ENCODE measurements at places on chromosomes 6 and 20. TPM values are rescaled to one million over a fixed set of nuclear protein-coding genes. Genes with fewer than 3 reads are reported as not detected.

DNA sequence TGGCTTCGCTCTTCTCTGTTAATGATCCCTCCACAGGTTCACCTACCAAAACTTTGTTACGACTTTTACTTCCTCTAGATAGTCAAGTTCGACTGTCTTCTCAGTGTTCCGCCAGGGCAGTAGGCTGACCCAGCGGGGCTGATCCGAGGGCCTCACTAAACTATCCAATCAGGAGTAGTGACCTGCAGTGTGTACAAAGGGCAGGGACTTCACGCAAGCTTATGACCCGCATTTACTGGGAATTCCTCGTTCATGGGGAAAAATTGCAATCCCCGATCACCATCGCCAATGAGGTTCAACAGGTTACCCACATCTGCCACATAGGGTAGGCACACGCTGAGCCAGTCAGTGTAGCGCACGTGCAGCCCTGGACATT, 771.4 kb upstream of the DEFB115 start:
- no peak overlapping the region for H3K27ac ChIP-seq
- no peak overlapping the region for H3K4me3 ChIP-seq
- H3K27me3 ChIP-seq, result no peaks in the 10 kb centered on the region

DPPA5 gene
- total RNA-seq, result not detected

DNA sequence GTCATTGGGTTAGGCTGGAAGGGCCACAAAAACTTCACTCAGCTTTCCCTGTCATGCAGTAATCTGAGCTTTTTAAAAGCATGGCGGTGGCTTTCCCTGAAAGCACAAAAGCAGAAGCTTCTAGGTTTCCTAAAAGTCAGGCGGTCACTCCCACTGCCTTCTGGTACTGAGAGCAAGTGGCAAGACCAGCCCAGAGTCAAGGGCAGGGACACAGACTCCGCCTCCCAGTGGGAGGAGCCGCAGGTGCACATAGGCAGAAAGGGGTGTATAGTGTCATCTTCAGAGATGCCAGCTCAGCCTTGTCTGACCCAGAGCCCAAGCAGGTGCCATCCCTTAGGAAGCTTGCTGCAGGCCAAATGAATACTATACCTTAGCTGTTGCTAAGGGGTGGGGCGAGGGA, 18.0 kb upstream of the PACSIN1 start:
- no peak overlapping the region for H3K27ac ChIP-seq
- no peaks in the 10 kb centered on the region for H3K36me3 ChIP-seq
- no peaks in the 10 kb centered on the region for H3K4me1 ChIP-seq
- H3K27me3 ChIP-seq, result no peaks in the 10 kb centered on the region
- H3K4me3 ChIP-seq, result no peak overlapping the region

DNA sequence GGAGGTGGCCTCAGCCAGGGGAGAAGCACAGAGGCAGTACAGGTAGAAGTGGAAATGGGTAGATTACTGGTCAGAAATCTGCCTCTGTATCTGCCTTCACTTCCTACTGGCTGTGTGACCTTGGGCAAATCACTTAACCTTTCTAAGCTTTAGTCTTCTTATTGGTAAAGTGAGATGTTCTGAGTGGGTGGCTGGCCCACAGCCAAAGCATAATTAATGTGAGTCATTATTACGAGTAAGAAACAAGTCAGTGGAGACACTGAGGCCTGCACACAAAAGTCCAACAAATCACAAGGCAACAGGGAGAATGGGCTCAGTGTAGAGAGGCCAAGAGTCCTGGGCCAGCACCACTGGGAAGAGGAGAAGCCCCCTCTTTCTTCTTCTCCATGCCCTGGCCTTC, 39.1 kb downstream of the NRN1 start:
- H3K27ac ChIP-seq, result no peak overlapping the region
- no peaks in the 10 kb centered on the region for H3K4me1 ChIP-seq
- DNase-seq, result no peak
- H3K36me3 ChIP-seq, result no peaks in the 10 kb centered on the region
- no peak overlapping the region for H3K4me3 ChIP-seq

GRCh38 chr6:90338409-90338808, 41.8 kb upstream of the BACH2 start:
- DNase-seq, result no peak
- H3K4me1 ChIP-seq, result no peaks in the 10 kb centered on the region
- H3K36me3 ChIP-seq, result no peaks in the 10 kb centered on the region
- no peak overlapping the region for H3K4me3 ChIP-seq
- no peaks in the 10 kb centered on the region for H3K27me3 ChIP-seq
- no peak overlapping the region for H3K27ac ChIP-seq

DNA sequence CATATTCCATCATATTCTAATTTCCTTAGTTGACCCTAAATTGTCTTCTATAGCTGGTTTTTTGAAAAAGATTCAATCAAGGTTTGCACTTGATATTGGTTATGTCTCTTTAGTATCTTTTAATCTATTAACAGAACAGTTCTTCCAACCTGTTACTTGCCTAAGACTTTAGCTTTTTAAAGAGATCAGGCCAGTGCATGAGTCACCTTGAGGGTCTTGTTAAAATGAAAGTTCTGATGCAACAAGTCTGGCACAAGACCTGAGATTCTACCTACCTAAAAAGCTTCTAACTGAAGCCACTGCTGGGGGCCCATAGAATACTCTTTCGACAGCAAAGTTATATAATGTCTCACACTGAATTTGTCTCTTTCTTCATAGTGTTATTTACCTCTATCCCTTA, 3.2 kb downstream of the USP45 start:
- H3K4me1 ChIP-seq, result peaks cover 15% of the 10 kb centered on the region
- peaks cover 7% of the 10 kb centered on the region for H3K36me3 ChIP-seq
- H3K4me3 ChIP-seq, result no peak overlapping the region
- H3K27me3 ChIP-seq, result no peaks in the 10 kb centered on the region
- DNase-seq, result no peak

- H3K36me3 ChIP-seq, result no peaks in the 10 kb centered on the region
- H3K27ac ChIP-seq, result no peak overlapping the region
- no peak overlapping the region for H3K4me3 ChIP-seq
- DNase-seq, result peak; percentile 64
- H3K4me1 ChIP-seq, result peaks cover 37% of the 10 kb centered on the region
Observed at GRCh38 chr20:45998761-45999160, 9.9 kb upstream of the MMP9 start.

HLA-DRB1 gene
- total RNA-seq, result 559 TPM

OPRL1 gene
- total RNA-seq, result 7.3 TPM

DNA sequence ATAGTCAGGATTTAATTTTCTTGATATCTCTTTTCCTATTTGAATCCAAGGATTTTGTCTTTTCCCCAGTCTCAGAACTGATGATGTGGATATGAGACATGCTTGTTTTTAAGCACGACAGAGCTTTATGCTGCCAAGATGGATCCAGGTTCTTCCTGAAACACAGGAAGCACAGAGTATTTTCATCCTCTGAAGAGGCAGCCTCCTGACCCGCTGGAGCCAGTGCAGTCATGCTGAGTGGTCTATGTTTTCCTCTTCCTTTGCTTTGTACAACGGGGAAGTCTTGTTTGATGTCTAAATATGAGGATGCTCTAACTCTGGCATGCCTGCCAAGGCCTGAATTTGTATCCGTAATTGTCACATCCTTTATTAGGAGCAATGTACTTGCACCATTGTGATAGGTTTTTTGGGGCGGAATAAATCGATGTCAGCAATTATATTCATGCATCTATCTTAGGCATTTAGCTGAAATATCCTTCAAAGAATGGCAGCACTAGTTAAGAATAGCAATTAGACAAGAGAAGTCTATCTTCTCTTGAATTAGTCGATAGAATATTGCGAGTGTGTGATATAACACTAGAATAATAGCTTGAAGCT, 407.1 kb upstream of the JAG1 start:
- no peaks in the 10 kb centered on the region for H3K27me3 ChIP-seq
- H3K4me3 ChIP-seq, result no peak overlapping the region
- H3K27ac ChIP-seq, result no peak overlapping the region
- DNase-seq, result no peak
- H3K36me3 ChIP-seq, result no peaks in the 10 kb centered on the region
- no peaks in the 10 kb centered on the region for H3K4me1 ChIP-seq

MEA1 gene
- 35.7 TPM for total RNA-seq

- no peak overlapping the region for H3K27ac ChIP-seq
- no peaks in the 10 kb centered on the region for H3K36me3 ChIP-seq
- no peaks in the 10 kb centered on the region for H3K4me1 ChIP-seq
- no peaks in the 10 kb centered on the region for H3K27me3 ChIP-seq
- no peak for DNase-seq
Observed at GRCh38 chr6:43748765-43749164, 21.2 kb upstream of the VEGFA start.

DNA sequence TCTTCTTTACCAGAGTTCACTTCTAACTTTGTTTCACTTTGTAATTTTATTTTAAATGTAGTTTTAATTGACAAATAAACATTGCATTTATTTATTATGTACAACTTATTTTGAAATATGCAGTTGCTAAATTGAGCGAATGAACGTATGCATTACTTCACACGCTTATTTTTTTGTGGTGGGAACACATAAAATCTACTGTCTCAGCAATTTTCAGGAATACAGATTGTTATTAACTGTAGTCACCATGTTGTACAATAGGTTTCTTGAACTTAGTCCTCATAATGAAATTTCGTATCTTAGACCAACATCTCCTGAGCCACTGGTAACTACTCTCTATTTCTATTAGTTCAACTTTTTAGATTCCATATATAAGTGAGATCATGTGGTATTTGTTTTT, 46.9 kb downstream of the NKAIN2 start:
- H3K36me3 ChIP-seq, result no peaks in the 10 kb centered on the region
- H3K4me1 ChIP-seq, result no peaks in the 10 kb centered on the region
- H3K27me3 ChIP-seq, result no peaks in the 10 kb centered on the region
- H3K27ac ChIP-seq, result no peak overlapping the region

DNA sequence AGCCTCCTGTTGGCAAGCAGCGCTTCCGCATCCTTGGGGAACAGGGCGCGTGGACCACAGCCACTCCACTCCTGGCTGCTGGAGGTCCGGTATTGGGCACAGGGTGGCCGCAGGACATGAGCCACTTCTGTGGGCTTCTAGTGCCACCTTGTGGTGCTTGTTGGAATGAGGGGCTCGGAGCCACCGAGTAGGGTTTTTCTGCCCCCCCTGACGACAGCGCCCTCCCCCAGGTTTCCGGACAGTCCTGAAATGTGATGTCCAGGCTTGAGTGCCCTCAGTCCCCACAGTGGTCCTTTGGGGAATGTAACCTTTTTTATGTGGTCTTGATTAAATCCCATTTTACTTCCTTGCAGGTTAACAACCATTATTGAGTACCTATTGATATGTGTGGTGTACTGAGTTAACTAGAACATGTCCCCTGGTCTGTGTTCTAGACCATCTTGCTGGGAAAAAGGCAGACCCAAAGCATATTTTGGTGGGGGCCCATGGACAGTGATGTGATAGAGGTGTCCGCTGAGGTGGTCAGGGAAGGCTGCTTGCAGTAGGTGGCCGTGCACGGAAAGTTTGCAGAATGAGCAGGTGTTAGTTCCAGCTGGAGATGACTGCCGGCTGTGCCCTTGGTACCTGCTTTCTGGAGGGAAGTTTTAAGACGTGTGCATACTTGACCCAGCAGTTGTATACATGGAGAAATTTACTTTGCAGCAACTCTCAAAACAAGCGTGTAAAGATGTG, 70.0 kb downstream of the PTPN1 start:
- H3K27ac ChIP-seq, result no peak overlapping the region
- peaks cover 20% of the 10 kb centered on the region for H3K4me1 ChIP-seq
- H3K27me3 ChIP-seq, result no peaks in the 10 kb centered on the region
- peak; percentile 73 for DNase-seq

GRCh38 chr20:598133-598850, 11.8 kb downstream of the TCF15 start:
- H3K4me1 ChIP-seq, result no peaks in the 10 kb centered on the region
- no peak overlapping the region for H3K27ac ChIP-seq
- no peak for DNase-seq
- no peaks in the 10 kb centered on the region for H3K36me3 ChIP-seq
- no peak overlapping the region for H3K4me3 ChIP-seq
- no peaks in the 10 kb centered on the region for H3K27me3 ChIP-seq

DNA sequence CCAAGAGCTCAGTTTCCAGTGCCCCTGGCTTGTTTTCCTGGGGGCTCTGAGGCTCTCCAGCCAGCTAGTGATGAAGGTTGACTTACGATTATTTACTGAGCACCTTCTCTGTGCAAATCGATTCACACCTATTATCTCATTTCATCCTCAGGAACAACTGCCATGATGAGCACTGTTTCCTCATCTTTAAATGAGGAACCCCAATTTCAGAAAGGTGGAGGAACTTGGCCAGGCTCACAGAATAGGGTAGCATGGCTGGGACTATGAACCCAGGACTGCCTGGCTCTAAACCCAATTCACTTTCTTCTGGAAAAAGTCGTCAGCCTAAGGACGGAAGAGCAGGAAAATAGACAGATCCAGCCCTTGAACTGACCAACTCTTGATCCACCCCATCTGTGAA, 3.5 kb upstream of the BPI start:
- H3K27me3 ChIP-seq, result peaks cover 17% of the 10 kb centered on the region
- no peak for DNase-seq
- no peak overlapping the region for H3K27ac ChIP-seq
- H3K36me3 ChIP-seq, result no peaks in the 10 kb centered on the region
- H3K4me1 ChIP-seq, result peaks cover 8% of the 10 kb centered on the region

- no peak overlapping the region for H3K4me3 ChIP-seq
- H3K27me3 ChIP-seq, result no peaks in the 10 kb centered on the region
- DNase-seq, result no peak
- no peak overlapping the region for H3K27ac ChIP-seq
- H3K4me1 ChIP-seq, result no peaks in the 10 kb centered on the region
Observed at GRCh38 chr20:62569615-62570014, 72.7 kb upstream of the SLCO4A1 start.

CD109 gene
- total RNA-seq, result 0.15 TPM

COL9A1 gene
- total RNA-seq, result not detected

GRCh38 chr20:3080939-3081388, 3.6 kb downstream of the AVP start:
- no peak for DNase-seq
- peaks cover 23% of the 10 kb centered on the region for H3K4me1 ChIP-seq
- H3K4me3 ChIP-seq, result no peak overlapping the region
- H3K27me3 ChIP-seq, result peaks cover 18% of the 10 kb centered on the region
- no peaks in the 10 kb centered on the region for H3K36me3 ChIP-seq
- no peak overlapping the region for H3K27ac ChIP-seq

TP53TG5 gene
- total RNA-seq, result not detected

IL20RA gene
- not detected for total RNA-seq

DCDC2 gene
- total RNA-seq, result not detected

- H3K4me1 ChIP-seq, result no peaks in the 10 kb centered on the region
- no peak overlapping the region for H3K4me3 ChIP-seq
- no peak for DNase-seq
- H3K36me3 ChIP-seq, result no peaks in the 10 kb centered on the region
- no peak overlapping the region for H3K27ac ChIP-seq
Observed at GRCh38 chr6:127963495-127963894, 62.6 kb upstream of the THEMIS start.

DNA sequence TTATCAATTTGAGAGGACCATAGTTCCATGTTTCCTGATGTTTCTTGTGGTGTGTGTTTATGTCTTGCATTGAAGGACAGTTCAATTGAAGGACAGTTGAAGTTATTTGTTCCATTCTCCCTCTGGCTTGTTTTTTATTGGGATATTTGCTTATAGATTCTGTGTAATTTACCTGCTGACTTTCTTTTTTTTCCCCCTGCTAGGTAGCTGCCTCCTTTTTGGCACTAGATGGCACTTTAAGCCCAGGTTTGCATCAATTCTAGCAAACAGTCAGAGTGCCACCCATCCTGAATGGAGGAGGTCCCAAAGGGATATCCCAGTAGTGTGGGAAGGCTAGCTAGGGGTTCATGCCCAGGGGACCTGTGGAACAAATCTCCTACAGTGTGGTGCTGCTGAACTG, 78.1 kb downstream of the CFAP61 start:
- H3K27ac ChIP-seq, result no peak overlapping the region
- H3K27me3 ChIP-seq, result no peaks in the 10 kb centered on the region
- H3K4me1 ChIP-seq, result no peaks in the 10 kb centered on the region
